ENCODE measurements at places on chromosomes 16 and 17.

DNA sequence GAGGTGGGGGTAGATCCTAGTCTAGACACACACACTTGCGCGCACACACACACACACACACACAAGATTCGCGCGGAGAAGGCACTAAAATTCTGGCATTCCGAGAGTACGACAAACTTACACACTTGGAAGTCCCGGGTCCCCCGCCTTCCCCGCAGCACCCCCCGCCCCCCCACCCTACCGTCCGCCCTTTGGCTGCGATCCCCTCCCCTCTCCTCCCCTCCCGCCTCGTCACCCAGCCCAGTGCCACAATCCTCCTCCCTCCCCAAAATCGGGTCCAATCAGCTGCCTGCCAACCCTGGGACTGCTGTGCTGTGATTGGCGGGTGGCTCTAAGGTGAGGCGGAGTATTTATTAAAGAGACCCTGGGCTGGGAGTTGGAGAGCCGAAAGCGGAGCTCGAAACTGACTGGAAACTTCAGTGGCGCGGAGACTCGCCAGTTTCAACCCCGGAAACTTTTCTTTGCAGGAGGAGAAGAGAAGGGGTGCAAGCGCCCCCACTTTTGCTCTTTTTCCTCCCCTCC is at the start of gene SOX9:
Gene SOX9 (plus strand): TSS at position 379 of the 522 bp plus-strand sequence. CDS start 372 bp downstream, outside the sequence.
- DNase-seq, result no peak

- DNase-seq, result no peak
Measured at GRCh38 chr16:66427036-66427860, at the start of gene BEAN1. TSS of gene BEAN1 (plus strand) at chr16:66427295. CDS start at chr16:66437677, 10,382 bp downstream.

DNA sequence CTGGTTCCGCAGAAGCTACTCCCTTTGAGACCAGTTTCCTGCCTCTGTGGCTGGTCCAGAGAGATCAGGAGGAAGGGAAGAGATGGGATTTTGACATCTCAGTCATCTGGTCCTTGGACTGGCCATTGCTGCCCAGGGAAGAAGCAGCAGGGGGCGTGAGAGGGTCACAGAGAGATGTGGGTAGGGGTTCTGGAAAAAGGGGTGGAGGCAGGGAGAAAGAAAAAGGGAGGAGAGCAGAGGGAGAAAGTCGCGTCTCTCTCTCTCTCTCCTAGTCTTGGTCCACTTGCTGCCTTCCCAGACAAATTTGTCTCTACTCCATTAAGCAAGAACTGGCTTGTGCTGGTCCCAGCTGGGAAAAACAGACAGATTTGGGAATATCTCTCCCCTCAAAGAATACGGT is 4.4 kb downstream of the SHBG start:
- no peak for DNase-seq

GRCh38 chr16:50276326-50276640 is 9.9 kb downstream of the ADCY7 start:
- no peak for DNase-seq

- no peak for DNase-seq
Measured at GRCh38 chr17:70987867-70988340, 818.6 kb downstream of the KCNJ2 start.

GRCh38 chr16:67068212-67068753 is 39.3 kb downstream of the CBFB start:
- no peak for DNase-seq

- no peak for DNase-seq
Measured at GRCh38 chr17:182050-182751, 751 bp upstream of the DOC2B start.

- no peak for DNase-seq
Measured at GRCh38 chr17:12536472-12536871, 129.2 kb upstream of the MYOCD start.

DNA sequence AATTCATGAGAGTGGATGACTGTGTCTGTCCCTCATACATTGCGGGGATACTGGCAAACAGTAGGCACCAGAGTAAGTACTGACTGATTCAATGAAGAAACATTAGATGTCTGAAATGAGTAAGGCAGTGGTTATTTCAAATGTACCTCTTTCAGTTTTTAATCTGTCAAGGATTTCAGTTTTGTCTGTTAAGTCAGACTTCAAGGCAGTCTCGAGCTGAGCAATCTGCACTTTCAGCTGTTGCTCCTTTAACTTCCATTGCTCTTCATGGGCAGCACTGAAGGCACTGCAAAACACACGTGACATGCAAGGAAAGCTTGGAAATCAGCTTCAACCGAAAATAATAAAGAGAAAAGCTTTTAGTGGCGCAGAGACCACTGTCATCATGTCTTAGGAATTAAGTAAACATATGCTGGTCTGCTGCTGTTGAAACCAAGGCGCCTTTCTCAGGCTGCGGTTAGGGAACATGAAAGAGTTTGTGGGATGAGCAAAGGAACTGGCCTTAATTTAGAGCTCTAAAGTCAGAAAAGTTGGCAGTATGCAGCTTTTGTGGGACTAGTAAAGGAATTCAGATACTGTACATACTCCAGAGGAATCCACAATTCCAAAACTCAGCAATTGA is 38.8 kb downstream of the RPGRIP1L start:
- no peak for DNase-seq

DNA sequence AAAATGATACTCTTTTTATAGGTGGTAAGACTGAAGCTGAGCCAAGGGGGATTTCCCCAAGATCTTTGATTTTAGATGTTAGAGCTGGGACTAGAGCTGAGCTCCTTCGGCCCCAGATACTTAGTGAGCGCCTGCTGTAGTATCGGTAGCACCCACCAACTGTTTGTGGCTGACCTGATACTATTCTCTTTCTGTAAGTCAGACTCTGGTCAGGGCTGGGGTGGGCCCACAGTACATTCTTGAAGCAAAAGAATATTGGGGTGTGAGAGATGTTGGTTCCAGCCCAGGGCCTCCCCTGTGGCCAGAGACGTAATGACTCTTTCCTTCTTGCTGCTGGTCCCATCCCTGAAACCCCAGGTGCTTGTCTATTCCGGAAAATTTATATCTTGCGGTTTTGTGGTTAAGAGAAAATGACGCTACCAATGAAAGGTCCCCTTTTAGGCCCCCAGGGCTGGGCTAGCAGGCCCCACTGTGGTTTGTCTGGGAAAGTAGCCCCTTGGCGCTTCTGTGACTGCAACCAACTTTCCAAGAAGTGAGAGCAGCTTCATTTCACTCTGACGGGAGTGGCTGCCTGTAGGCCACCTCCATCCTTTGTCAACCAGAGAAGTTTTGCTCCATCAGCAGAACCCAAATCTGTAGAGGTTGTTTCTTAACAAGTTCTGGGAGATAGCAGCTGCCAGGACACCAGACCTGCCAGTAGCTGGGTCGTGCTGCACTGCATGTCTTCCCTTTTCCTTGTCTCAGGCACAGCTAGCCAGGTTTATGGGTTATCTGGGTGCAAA is 86.4 kb upstream of the LGALS9 start:
- DNase-seq, result no peak

GRCh38 chr17:78774956-78775571 is 7.0 kb downstream of the CYTH1 start:
- DNase-seq, result no peak

DNA sequence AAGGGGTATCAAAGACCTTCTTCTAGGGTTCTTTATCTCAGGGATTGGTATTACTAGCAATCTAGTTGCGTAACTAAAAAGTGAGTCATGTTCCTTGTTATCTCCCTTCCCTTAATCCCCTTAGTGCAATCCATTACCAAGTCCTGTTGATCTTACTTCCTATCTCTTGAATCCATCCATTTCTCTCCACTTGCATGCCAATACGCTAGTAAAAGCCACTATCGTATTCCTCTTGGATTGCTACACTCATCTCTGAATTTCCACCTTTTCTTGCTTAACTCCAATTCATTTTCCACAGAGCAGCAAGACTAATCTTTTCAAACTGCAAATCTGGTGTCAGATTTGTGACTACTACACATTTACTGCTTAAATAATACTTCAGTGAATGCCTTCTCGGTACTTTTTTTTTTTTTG is 1.8 kb upstream of the ADAT1 start:
- no peak for DNase-seq

DNA sequence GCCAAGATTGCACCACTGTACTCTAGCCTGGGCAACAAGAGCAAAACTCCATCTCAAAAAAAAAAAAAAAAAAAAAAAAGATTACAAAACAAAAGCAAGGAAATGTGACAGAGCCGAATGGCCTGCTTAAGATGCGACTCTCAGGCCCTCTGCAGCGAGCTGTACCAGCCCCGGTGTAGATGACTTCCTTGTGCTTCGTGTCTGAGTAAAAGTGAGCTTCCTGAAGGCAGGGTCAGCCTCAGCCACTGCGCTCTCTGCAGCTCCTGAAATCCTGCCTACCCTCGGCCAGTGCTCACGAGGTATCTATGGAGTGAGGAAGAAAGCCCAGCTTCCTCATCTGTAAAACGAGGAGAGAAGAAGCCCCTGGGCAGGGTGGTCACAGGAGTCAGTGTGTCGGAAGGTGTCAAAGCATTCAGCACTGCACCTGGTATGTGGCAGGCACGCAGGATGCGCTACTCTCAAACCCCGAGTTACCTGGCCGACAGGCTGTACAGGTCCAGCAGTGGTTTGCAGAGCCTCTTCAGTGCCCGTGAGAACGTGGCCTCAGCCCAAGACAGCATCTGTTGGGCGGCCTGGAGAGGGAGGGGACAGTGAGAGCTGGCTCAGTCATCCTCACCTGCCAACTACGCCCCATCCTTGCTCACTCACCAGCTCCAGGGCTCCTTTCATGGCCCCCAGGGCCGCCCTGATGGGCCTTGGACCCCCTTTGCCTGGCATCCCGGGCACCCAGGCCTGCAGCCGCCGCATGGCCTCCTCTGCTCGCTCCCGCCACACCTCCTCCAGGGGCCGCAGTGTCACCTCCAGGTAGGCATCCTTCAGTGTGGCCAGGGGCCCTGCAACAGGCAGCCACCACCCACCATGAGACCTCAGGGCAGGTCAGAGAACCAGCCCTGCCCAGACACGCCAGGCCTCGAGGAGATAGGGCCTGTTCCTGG is 44.6 kb downstream of the RMI2 start:
- no peak for DNase-seq

GRCh38 chr16:4614571-4615383 is at the start of gene UBALD1:
TSS of gene UBALD1 (minus strand) at chr16:4614888. CDS start at chr16:4614797, 91 bp downstream.
- peak; percentile 58 for DNase-seq

DNA sequence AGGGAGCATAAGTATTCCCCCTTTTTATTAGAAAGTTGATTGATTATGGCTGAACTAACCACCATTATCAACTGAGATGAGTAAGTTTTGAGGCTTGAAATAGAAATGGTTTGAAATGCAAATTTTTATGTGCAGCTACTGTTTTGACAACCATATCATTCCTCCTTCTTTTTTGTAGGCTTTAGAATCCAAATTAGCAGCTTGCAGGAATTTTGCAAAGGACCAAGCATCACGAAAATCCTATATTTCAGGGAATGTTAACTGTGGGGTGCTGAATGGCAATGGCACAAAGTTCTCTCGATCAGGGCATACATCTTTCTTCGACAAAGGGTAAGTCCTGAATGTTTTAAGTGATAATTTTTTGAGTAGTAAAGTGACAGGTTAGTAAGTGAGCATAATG is 24.1 kb downstream of the NDEL1 start:
- DNase-seq, result no peak

Measured in stimulated activated CD8-positive, alpha-beta memory T cell treated with anti-CD3 and anti-CD28 coated beads, Interleukin-4, amount 100 ng/mL, for 4 hours (primary cell).